ENCODE measurements at places on chromosomes 12 and 14.

DNA sequence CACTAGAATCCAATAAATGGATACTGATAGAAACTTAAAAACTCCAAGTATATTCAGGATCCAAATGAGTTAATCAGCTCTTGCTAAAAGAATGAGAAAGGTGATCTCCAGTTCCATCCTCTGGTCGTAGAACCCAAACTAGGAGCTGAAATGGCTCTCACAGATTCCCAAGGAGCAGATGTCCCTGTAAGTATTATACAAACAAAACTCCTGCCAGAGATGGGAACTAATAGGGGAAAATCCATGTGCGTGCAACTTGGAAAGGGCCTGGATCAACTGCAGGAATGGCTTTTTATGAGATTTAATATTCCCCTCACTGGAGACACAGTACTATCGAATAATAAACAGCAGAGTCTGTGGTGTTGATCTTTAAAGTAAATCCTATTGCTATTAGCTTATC lies 309.2 kb upstream of the TBX3 start:
- DNase-seq: no peak

GRCh38 chr12:115998119-115998633 lies 279.3 kb downstream of the MED13L start:
- DNase-seq: no peak

GRCh38 chr14:71314717-71315116 lies 407.5 kb downstream of the PCNX1 start:
- no peak for DNase-seq

DNA sequence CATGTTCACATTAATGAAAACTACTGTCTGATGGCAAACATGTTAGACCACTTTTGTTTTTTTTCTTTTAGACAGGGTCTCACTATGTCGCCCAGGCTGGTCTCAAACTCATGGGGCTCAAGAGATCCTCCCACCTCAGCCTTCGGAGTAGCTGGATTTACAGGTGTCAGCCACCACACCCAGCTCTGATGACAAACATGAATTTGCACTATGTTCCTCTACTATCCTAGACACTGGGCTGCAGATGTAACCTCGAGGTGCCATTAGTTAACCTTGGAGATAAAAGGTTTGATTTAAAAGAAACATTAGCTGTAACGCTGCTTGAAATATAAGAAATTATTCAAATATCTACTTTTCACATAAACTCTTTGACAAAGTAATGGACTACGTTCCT lies 8.1 kb downstream of the VPS37B start:
- no peak for DNase-seq

DNA sequence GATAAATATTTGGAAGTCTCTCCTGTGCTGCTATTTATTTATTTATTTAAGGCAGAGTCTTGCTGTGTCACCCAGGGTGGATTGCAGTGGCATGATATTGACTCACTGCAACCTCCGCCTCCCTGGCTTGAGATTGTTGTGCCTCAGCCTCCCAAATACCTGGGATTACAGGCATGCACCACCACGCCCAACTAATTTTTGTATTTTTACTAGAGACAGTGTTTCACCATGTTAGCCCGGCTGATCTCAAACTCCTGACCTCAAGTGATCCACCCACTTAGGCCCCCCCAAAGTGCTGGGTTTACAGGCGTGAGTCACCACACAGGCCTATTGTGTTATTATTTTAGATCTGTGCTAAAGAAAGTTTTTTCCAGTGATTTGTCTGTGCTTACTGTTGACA lies 225.2 kb downstream of the CCER1 start:
- DNase-seq: no peak

GRCh38 chr12:86723326-86723725 lies 467.1 kb upstream of the MGAT4C start:
- no peak for DNase-seq

DNA sequence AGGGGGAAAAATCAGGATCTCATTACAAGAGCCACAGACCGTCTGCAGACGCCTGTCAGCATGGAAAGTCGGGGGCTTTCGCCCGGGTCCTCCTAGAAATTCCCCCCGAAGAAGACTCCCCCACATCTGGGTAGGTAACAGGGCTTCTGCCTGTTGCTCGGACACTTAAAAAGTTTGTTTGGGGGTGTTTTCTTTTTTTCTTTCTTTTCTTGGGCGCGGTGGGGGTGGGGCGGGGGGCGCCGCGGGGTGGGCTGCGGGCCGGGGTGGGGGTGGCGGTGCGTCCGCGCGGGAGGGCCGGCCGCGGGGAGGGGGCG lies 358 bp downstream of the ELK3 start:
- no peak for DNase-seq

- no peak for DNase-seq
Observed at GRCh38 chr12:104493496-104493895, 36.7 kb downstream of the CHST11 start.

- no peak for DNase-seq
Observed at GRCh38 chr14:64929014-64929359, 13.6 kb downstream of the GPX2 start.

- no peak for DNase-seq
Observed at GRCh38 chr12:111991946-111992345, 21.0 kb downstream of the TMEM116 start.

DNA sequence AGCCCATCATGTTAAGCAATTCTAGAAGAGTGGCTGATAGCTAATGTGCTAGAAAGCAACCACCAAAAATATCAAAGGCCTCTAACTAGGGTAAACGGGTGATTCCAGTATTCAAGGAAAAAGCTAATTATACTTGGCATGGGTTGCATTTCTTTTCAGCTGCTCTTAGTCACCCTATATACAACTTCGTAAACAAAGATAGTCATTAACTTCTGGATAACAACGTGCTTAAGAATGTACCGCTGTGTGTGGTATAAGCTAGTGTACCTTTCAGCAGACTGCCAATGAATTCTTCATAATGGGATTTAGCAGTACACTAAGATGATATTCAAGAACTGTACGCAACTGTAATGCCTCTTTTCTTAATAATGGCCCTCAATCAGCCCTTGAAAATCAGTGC lies 42.2 kb upstream of the SLC6A13 start:
- no peak for DNase-seq

DNA sequence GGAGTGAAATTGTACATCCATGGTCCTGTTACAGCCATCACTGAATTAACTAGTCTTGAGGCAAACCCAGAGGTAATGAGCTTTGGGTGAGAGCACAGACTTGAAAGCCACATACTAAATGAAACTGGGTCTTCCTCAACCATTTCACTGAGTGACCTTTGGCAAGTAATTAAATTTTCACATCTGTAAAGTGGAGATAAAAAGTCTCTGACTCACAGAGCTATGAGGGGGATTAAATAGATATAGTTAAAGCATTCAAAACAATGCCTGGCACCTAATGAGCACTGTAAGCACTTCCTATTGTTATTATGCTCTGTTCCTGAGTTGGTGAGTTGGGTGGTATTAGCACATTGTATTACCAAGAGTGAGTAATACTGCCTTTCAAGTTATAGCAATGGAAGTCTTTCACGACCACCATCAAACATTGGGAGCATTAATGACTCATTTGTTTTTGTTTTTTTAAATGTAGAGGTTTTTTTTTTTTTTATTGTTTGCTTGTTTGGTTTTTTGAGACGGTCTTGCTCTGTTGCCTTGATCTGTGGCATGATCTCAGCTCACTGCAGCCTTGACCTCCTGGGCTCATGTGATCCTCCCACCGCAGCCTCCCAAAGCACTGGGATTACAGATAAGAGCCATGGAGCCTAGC lies 12.5 kb upstream of the STRN3 start:
- DNase-seq: no peak

DNA sequence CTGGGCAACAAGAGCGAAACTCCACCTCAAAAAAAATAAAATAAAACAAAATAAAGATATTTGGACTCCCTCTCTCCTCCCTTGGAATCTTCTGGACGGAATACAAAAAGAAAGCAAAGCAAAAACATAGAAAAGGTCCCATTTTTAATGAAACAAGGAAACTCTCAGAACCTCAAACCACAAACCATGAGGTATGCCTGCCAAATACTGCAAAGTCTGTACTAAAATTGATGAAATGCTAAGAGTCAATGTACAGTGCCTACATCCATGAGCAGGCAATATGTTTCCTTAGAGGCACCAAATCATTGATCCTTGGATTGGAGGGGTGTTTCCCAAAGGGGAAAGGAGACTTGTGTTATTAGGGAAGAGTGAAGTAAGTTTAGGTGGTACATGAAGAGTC lies 8.2 kb upstream of the RPS6KA5 start:
- no peak for DNase-seq

GRCh38 chr12:113666223-113666622 lies 194.6 kb upstream of the LHX5 start:
- no peak for DNase-seq

- no peak for DNase-seq
Observed at GRCh38 chr12:49881415-49882247, 22.1 kb downstream of the FAIM2 start.

GRCh38 chr12:104095289-104095688 lies 31.0 kb downstream of the HCFC2 start:
- DNase-seq: no peak

DNA sequence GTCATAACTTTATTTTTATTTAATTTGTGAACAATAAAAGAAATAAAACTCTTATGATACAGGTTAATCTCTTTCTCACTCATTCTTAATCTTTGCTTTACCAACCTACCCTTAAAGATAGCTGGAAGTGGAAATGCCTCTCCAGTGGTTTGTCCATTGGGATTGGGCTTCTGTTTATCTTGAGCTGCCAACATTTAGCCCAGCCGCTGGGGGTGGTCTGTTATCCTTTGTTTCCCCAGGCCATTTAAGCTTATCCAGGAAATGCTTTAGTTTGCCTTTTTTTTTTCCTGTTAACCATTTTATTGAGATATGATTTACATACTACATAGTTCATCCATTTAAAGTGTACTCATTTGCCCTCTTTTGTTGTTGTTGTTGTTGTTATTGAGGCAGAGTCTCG lies 8.2 kb downstream of the TDG start:
- no peak for DNase-seq

- peak; percentile 42 for DNase-seq
Observed at GRCh38 chr14:64879635-64880220, at the start of gene SPTB. Gene SPTB, minus strand, starts transcription at chr14:64879907. Its CDS starts 56,813 bp downstream, at chr14:64823094.

GRCh38 chr14:54333511-54333910 lies 63.3 kb upstream of the CDKN3 start:
- no peak for DNase-seq

DNA sequence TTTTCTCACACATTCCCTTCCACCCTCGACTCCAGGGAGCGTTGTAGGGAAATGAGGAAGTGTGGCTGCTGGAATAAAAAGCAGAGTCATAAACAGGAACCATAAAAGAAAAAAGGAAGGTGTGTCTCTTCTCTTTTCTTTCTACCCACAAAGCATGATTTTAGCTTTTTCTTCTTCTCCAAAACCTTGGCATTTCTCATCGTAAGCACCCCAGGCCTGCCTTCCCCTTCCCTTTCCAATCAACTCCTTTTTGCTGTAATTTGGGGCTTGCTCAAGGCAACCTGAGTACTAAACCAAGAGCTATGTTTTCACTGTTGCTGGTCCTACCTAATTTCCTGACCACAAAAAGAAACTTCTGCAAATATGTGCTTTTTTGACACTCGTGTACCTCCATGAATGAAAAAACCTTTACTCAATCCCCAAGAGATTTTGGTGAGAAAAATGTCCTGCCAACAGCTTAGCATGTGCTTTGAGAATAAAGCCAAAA lies 9.2 kb downstream of the PLBD1 start:
- DNase-seq: no peak

DNA sequence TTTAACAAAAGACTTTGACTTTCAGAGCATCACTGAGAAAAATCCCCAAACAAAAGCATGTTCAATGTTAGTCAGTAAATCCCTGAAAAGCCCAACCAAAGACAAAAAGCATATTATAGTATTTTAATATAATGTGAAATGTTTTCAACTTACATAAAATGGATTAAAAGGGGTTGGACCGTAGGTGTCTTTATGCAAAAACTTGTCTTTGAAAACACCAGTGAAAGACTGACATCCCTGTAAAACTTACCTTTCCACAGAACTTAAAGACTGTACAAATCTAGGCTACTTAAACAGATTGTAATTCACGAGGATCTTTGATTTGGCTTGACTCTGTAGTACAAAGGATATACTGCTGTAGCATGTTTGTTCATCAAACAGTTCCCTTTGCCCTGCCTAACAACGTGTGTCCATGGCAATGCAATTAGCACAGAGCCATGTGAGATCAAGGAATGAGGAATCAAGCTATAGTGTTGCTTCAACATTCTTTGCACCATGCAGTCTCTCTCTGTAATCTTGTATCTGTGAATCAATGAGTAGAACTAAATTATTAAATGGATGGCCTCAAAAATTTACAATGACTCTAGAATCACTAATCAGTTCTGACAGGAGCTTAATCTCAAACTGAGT lies 138.5 kb upstream of the SYT1 start:
- DNase-seq: no peak

- no peak for DNase-seq
Observed at GRCh38 chr14:75831952-75832351, 149.8 kb downstream of the TGFB3 start.

- no peak for DNase-seq
Observed at GRCh38 chr12:82223426-82223825, 134.8 kb downstream of the CCDC59 start.

DNA sequence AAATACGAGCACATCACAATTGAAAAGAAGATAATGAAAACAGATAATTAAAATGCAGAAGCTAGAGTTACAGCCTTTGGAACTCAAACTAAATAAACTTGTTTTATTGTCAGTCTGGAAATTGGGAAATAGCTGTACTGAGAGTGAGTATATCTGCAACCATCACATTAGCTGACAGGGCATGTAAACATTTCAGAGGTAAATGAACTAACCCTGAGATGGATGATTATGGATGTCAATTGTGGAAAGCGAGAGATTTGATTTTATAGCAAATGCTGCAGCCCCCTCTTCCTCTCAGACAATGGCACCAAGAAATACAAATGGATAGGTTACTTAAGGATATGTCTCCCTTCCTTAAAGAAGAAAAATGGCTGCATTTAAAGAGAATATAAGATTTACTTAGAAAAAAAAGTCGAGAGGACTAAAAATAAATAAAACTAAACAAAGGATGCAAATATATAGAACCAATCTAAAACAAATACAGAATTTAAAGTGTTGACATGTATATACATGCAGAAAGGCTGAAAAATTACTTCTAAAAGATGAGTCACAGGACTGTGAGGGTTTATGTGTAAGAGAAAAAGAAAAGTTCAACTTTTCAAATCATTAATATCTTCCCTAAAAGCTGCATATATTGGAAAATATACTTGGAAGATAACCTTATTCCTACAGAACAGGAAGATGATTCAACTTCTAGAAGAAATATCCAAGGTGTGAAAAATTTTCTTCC lies 120.3 kb upstream of the FLRT2 start:
- no peak for DNase-seq

- no peak for DNase-seq
Observed at GRCh38 chr12:93602897-93603668, 30.6 kb downstream of the SOCS2 start.

GRCh38 chr12:113744802-113745395 lies 221.2 kb downstream of the RBM19 start:
- DNase-seq: no peak

All from activated CD8-positive, alpha-beta memory T cell treated with anti-CD3 and anti-CD28 coated beads for 4 hours (primary cell).